ENCODE measurements at places on chromosomes 6 and 20.

DNA sequence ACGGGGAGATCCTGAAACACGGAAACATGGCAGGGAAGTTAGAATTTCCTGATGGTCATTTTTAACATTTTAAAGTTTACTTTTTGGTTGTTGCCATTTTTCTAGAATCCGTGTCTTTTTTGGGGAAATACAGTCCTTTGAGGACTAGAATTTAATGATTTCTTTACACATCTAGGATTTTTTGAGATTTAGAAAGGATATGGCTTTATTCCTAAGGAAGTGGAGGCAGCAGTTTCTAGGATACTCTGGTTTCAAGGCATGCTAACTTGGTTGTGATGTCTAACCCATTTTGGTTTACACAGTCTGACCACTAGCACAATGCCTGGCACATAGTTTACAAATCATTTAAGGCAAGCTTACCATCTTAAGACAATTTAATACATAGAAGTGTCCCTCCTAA lies 1.1 kb upstream of the ZBTB2 start:
- no peak for DNase-seq

- no peak for DNase-seq
Measured at GRCh38 chr6:125787791-125788190, 3.0 kb upstream of the NCOA7 start.

- DNase-seq = no peak
Measured at GRCh38 chr6:132122871-132123270, 171.7 kb upstream of the CCN2 start.

DNA sequence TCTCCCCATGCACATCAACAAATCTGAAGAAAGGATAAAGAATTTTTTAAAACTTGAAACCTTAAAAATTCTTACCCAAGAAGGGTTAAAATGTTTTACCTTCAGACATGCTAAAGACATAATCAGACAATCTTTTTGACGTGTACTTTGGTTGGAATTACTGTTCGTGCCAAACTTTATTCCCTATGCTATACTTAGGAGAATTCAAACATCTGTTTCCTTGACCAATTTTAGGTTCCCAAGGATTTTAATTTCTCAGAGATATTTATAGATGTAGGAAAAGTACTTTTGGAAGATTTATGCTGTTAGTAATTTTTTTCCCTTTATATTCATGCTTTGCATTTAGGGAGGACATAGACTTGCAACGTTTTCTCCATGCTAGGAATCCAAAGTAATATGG lies 108.4 kb downstream of the AFG1L start:
- no peak for DNase-seq

GRCh38 chr6:153956808-153957207 lies 82.2 kb upstream of the OPRM1 start:
- no peak for DNase-seq

DNA sequence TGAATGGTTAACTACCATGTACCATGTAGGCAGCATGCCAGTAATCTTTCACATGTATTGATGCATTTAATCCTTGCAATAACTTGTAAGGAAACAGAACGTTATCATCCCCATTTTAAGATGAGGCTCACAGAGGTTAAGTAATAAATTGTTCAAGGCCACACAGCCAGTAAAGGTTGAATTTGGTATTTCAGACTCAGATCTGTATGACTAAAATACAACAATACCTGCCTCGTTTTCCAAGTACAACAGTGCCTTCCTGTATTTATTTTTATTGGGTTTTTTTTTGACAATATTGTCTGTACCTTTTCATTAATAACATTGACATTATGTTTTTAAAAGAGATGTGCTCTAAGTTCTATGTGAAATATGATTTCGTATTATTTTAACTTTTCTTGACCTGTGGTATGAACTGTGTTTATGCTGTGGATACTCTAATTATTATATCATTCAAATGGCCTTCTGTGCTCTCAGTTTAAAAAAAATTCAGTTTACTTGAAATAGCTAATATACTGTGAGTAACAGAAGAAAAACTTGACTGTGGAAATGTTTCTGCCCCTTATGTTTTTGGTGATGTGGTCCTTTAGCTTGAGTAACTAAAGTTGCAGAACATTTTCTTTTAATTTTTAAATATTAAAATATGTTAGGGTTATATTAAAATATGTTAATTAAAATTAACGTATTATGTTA lies 39.7 kb downstream of the XRN2 start:
- no peak for DNase-seq

- no peak for DNase-seq
Measured at GRCh38 chr6:165723326-165723725, 60.3 kb upstream of the PDE10A start.

- DNase-seq = no peak
Measured at GRCh38 chr6:7041511-7042026, 66.2 kb upstream of the RREB1 start.

- DNase-seq = peak; percentile 79
Measured at GRCh38 chr6:72622094-72622940, 453 bp downstream of the KCNQ5 start.

GRCh38 chr6:148358196-148358785 lies 15.7 kb downstream of the SASH1 start:
- DNase-seq = no peak

GRCh38 chr6:91780270-91780669 lies 1193.4 kb upstream of the MAP3K7 start:
- DNase-seq = no peak

GRCh38 chr6:69987550-69987949 lies 121.2 kb downstream of the COL19A1 start:
- no peak for DNase-seq

GRCh38 chr6:154765273-154765672 lies 32.1 kb downstream of the SCAF8 start:
- DNase-seq = no peak

DNA sequence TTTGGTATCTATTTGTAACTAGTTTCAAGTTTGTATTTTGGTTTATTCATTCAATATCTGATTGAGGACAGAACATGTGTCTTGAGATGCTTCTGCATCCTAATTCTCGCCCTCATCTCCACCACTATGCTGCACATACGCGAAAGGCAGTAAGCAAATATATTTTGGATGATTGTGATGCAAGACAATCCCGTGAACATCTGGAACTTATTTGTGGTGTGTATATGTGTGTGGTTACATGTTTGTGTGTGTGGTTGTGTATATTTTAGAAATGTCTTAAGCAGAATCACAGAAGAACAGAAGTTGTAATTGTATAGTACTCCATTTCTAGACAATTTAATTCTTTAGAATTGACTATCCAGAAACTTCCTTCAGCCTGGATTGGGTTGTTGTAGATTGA lies 35.1 kb upstream of the RNF144B start:
- DNase-seq = no peak

GRCh38 chr20:35821807-35822242 lies 50.0 kb downstream of the PHF20 start:
- no peak for DNase-seq

GRCh38 chr6:163867518-163868292 lies 453.2 kb downstream of the QKI start:
- DNase-seq = no peak

DNA sequence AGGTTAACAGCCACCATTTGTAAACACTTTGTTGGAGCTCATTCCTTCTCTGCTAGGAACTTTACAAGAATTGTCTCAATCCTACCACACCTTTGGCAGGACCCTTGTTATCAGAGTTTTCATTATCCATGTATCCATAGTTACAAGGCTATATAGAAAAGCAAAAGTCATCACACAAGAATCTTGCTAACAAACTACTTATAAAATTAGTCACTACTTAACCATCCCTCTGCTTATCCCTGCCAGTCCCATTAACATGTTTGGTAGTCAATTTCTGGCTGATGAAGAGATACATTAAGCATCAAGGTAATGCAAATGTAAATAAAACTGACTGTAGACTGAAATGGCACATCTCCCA lies 10.4 kb downstream of the ZSWIM3 start:
- no peak for DNase-seq

DNA sequence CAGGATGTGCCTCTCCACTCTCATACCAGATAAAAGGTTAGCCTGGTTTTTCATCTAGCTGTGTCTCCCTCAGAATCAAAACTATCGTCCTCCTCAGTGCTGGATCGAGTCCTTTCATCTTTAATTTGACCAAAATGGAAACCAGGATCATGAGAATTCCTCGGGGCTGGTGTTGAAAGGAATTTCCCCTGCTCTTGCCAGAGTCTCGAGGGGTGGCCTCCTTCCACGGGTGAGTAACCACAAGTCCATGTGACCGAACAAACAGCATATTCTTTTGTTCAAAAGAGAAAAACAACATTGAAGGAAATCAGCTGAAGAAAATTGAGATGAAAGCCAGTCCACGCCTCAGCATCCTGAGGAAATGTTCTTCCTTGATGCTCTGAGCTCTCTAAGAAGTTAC lies 165.9 kb upstream of the CDYL start:
- DNase-seq = no peak

GRCh38 chr6:111211411-111212030 lies 124.2 kb downstream of the SLC16A10 start:
- DNase-seq = no peak

- no peak for DNase-seq
Measured at GRCh38 chr6:170044836-170045562, 245.9 kb downstream of the DLL1 start.

DNA sequence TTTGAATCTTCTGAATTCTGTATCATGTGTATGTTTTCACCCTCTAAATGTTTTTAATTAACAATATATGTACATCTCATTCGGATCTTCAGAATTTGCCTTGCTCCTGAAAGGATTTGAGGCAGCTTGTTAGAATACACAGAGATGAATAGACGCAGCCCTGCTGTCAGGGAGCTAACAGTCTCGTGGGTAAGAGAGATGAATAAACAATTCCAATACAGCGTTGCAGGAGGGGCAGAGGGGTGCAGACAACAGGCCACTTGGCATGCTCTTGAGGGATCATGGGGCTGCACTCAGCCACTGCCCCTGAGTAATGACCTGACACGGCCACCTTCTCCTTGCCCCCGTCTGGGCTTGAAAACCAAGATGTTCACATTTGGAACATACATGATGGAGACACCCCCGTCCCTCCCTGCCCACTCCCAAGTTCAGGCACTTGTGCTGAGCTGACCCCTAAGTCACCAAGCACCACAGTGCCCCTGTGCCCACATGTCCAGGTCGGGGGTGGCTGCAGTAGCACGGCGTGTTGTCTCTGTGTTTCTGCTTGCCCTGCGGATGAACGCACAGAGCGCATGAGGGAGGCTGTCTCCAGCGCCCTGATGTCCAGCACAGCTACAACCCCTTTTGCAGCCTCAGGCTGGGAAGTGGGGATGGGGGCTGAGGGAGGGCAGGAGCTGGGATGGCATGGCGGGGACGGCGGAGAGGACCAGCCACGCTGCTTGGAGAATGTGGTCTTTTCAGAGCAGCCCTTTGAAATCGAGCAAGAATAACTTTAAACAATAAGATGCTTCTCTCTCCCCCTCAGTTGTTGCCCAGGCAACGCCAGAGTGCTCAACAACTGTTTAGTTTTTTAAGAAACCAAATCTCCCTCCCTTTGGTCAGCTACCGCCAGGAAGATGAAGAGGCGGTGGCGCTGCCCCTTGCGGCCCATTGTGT lies 33.0 kb upstream of the CDH22 start:
- DNase-seq = no peak

- no peak for DNase-seq
Measured at GRCh38 chr6:41092421-41093140, 19.8 kb downstream of the NFYA start.

- no peak for DNase-seq
Measured at GRCh38 chr6:138038142-138038870, 68.9 kb downstream of the PERP start.

GRCh38 chr6:106097411-106098231 lies 11.5 kb downstream of the PRDM1 start:
- no peak for DNase-seq

GRCh38 chr6:7087491-7087979 lies 20.2 kb upstream of the RREB1 start:
- DNase-seq = no peak

- no peak for DNase-seq
Measured at GRCh38 chr6:105429676-105430075, 26.8 kb upstream of the PREP start.

DNA sequence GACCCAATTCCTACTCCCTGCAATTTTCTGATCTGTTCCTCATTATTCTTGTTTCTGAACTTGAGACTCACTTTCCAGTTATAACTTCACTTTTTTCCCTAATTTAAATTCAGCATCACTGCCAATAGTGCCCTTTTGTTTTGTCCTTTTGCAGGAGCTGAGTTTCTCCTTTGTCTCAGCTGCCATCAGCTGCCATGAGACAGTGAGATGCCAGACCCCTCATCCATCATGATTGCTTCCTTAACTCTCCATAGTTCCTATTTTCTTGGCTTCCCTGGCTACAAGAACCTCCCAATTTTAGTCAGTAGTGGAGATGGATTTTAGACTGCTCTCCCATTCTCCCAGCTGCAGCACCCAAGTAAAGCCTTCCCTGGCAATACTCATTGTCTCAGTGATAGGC lies 518.1 kb downstream of the HDGFL1 start:
- no peak for DNase-seq

GRCh38 chr6:161366301-161366923 lies 92.6 kb upstream of the AGPAT4 start:
- DNase-seq = no peak

DNA sequence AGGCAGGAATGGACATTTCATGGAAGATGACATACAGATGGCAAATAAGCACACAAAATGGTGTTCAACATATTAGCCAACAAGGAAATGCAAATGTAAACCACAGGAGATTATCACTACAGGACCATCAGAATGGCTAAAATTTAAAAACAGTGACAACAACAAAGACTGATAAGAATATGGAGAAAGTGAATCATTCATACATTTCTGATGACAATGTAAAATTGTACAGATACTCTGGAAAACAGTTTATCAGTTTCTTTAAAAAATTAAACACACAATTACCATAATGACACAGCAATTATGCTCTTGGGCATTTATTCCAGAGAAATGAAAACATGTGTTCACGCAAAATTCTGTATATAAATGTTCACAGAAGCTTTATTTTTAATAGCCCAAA lies 105.8 kb upstream of the RUNX2 start:
- DNase-seq = no peak

All from ecto neural progenitor cell (in vitro differentiated cells).